ENCODE measurements at places on chromosomes 12 and 14.
A peak's percentile ranks its signal among the peaks of the same experiment; 100 is the strongest.

- no peak for DNase-seq
Measured at GRCh38 chr14:87434011-87434410, 559.0 kb downstream of the GALC start.

DNA sequence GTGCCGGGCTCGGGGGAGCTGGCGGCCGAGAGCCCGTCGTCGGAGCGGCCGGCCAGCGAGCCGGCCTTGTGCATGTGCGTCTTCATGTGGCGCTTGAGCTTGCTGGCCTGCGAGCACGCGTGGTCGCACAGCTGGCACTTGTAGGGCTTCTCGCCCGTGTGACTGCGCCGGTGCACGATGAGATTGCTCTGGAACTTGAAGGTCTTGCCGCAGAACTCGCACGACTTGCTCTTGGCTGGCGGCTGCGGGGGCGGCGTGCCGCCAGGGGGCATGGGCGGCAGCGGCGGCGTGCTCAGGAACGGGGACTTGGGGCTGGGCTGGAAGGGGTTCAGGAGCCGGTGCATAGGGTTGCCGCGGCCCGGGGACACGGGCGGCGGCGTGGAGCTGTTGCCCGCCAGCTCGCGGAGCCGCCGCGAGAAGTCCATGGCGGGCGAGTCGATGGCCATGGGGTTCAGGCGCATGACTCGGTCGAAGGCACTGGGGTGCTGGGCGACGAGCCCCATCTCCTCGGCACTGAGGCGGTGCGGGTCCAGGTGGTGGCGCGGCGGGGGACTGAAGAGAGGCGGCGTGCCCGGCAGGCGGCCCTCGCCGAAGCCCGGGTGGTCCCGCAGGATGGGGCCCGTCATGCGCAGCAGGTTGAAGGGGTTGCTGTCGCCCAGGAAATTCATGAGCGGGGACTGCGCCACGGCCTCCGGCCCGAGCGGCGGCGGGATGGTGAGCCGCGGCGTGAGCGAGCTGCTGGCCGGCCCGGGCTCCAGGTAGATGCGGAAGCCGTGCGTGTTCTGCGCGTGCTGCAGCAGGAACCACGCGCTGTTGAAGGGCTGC, 96.5 kb downstream of the BCL11B start:
- no peak for DNase-seq

GRCh38 chr12:47156167-47156736, 76.5 kb upstream of the AMIGO2 start:
- DNase-seq, result no peak

DNA sequence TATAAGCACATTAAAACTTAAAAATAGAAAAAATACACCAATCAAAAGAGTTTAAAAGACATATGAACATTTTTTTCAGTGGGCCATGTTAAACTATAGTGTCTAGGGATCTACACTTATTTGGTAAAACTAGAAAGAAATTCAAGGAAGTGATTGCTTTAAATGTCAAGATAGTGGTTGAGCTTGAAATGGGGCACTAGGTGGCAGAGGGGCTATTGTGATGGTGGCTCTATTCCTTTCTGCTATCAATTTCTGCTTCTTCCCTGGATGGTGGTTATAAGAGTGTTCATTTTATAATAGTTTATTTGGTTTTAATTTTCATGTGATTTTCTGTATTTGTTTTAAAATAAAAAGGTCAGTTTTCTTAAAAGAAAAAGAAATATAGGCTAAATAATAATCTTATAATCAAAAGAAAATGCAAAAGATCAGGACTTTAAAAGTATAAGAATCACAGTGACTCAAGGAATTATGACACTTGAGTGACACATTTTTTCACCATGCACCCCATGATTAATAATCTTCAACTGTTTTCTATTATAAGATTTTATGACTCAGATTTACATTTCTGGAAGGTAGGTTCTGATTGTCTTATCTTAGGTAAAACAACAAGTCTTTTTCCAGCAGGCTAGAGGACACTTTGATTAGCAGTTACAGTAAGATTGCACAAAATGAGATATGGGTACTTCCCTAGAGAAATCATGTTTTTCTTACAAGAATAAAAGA, 137.5 kb downstream of the FSCB start:
- no peak for DNase-seq

- no peak for DNase-seq
Measured at GRCh38 chr12:94855853-94856252, 147.6 kb downstream of the NDUFA12 start.

DNA sequence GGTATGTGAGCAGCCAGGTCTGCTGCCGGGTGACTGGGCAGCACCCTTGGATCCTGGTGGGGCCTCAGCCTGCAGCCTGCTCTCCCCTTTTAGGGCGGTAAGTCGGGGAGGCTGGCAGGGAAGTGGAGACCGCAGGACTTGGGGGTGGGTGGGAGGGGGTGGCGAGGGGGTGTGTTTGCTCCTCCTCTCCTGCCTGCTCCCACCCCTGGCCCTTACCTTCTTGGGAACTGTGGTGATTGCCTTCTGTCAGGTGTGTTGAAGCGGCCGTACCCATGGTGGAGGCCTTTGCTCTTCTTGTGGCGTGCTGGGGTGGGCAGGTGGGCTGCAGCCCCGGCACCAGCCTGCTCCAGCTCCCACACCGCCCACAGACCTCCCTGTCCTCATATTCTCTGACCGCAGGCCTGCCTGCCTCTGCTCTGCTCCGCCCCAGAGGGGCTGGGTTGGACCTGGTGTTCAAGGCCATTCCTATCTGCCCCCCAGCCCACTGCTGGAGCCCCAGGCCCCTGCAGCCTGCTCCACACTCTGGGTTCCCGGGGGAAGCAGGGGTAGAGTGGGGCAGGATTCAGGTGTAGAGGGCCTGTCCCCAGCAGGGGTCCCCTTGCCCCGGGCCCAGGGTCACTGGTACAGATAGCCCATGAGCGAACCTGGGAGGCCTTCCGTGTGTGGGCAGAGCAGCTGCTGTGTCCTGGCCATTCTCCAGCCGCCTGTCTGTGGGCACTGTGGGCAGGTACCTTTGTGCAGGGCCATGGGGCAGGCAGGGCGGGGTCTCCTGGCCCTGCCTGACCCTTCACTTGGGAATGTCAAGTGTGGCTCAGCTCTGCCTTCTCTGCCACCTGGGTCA, 5.2 kb downstream of the TEDC1 start:
- no peak for DNase-seq

- DNase-seq, result peak; percentile 8
Measured at GRCh38 chr12:82517027-82517426, 158.7 kb downstream of the METTL25 start.

Data from A172 (cell line).